ENCODE measurements at places on chromosomes 5 and 9.

DNA sequence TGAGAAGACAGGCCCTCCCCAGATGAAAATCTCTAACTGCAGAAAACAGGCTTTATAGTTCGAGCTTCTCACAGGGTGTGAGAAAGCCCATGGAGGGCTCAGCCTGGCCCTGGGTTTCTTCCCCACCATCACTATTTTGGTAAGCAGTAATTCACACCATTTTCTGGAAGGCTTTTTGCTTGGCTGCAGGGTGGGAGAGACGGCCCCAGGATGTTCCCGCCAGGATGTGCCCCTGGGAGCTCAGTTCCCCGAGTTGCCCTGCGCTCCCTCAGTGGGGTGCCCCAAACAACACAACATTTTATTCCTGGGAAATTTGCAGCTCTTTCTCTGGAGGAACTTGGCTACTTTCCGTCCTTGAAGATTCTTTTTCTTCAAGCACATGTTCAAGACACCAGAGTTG, 100.8 kb downstream of the HSD17B3 start:
- no peak for DNase-seq

- DNase-seq = no peak
Measured at GRCh38 chr5:179904463-179905160, 3.1 kb downstream of the TBC1D9B start.

- no peak for DNase-seq
Measured at GRCh38 chr5:61603211-61603908, 271.3 kb downstream of the ZSWIM6 start.

GRCh38 chr9:101027236-101027635, 1.3 kb upstream of the PLPPR1 start:
- DNase-seq = no peak

- DNase-seq = no peak
Measured at GRCh38 chr5:165996201-165996875, 2295.1 kb upstream of the WWC1 start.

DNA sequence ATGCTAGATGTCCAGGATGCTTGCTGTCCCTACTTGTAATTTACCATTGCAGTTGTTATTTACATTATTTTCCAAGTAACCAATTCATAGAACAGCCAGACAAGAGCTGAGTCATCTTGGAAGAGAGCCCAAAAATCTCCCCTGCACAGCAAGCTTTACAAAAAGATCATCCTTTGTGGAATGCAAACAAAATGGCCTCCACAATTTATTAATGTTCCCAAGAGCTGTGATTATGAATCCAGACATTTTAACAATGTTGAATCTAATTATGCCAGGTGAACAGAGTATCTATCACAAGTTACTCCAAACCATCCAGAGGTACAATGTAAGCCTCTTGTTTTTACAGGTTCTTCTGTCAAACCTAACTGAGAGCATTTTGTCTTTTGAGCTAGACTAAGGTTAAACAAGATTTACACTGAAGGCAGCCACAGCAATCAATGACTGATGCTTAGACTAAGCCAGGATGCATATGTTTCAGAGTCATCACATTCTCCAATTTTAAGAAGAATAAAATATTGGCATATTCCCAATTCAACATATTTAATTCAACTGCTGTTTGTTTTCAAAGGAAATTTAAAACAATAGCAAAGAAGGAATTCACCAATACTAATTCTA, 95.3 kb upstream of the SLC12A2 start:
- DNase-seq = no peak

GRCh38 chr5:4113426-4113825, 517.8 kb downstream of the IRX1 start:
- no peak for DNase-seq

Data from activated effector memory CD4-positive, alpha-beta T cell treated with Interleukin-2 at 50 U/mL for 16 hours (primary cell).